NCI-H524 (cell line): ENCODE measurements at places on chromosomes 3 and 15.

- no peak for DNase-seq
Measured at GRCh38 chr3:76442374-76442915, 597.5 kb upstream of the ROBO2 start.

DNA sequence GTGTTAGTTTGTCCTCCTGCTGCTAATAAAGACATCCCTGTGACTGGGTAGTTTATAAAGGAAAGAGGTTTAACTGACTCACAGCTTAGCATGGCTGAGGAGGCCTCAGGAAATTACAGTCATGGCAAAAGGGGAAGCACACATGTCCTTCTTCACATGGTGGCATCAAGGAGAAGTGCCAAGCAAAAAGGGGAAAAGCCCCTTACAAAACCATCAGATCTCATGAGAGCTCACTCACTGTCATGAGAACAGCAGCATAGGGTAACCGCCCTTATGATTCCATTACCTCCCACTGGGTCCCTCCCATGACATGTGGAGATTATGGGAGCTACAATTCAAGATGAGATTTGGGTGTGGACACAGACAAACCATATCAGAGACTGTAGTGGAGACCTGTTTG lies 27.0 kb downstream of the TM2D3 start:
- DNase-seq = no peak

GRCh38 chr3:122146466-122146865 lies 37.0 kb upstream of the CASR start:
- DNase-seq = no peak

- peak; percentile 89 for DNase-seq
Measured at GRCh38 chr15:46460431-46461094, 825.7 kb downstream of the SQOR start.

DNA sequence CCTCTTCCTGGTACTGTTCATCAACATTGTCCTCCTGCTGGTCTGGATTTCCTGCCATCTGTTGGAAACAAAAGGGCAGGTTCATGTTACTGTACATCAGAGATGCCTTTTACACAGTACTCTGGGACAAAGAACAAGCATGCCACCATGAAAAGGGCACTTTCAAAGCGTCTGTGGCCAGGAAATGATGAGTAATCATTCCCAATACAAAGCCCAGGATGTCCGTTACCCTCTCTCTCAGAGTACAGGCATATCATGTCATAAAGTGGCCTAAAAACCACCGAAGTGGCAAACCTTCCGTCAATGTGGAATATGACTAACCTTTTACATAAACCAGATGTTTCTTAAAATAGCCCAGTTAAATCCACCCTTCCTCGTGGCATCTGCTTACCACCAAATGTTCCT lies 71.2 kb downstream of the GOLIM4 start:
- peak; percentile 90 for DNase-seq

GRCh38 chr3:123081718-123082369 lies 15.0 kb downstream of the PDIA5 start:
- DNase-seq = peak; percentile 91

DNA sequence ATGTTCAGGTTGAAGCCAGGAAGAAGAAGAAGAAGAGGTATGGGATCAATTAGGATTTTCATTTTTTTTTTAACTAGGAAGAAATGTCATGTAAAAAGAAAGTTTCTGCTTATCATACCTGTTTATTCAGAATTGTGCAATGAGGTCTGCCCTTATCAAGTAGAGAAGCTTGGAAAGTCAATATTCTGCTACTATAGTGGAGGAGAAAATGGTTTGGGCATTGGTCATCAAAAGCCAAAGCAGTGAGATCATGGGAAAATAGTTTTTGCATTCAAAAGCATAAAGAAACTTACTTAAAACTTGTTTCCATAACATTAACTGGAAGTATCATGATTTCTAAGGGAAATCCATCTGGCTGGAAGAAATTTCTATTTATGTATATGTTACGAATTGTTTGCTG lies 1239.2 kb downstream of the NSUN3 start:
- no peak for DNase-seq

- DNase-seq = no peak
Measured at GRCh38 chr15:100049936-100050876, 291.6 kb downstream of the ADAMTS17 start.

GRCh38 chr3:143170074-143170473 lies 50.5 kb downstream of the CHST2 start:
- no peak for DNase-seq

DNA sequence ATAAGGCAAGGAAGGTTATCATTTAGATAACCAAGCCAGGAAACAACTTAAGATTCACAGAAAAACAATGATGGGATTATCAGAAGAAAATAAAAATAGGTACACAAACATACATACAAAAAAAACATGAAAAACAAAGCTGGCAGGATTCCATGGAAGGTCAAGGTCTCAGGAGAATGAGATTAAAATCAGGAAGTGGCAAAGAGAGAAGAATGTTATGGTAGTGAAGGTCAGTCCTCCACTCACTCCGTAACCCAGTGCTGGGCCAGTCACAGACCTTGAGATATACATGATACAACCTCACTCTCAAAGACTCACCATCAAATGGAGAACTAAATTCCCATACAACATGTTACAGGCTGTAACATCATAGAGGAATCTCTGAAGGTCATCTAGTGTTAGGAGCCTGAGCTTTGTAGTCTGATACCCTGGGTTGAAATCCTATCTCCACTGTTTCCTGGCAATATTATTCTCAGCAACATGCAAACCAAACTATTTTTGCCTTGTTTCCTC lies 93.9 kb downstream of the CTNNB1 start:
- no peak for DNase-seq

DNA sequence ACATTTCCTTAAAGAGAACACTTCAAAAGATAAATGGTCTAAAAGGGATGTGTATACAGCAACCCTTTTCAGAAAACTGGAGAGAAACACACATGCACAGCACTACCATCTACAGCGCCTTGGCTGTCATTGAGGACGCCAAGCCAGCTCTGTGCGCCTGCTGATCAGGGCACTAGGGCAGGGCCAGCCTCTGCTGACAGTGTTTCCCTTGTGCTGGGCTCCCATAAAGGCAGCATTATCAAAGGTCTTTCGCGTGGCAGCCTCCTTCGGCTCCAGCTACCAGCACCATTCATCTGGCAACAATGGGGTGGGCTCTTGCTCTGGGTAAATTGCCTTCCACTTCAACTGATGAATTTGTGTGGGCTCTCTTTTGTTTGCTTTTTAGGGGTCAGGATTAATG lies 53.4 kb downstream of the LDHAL6B start:
- no peak for DNase-seq

DNA sequence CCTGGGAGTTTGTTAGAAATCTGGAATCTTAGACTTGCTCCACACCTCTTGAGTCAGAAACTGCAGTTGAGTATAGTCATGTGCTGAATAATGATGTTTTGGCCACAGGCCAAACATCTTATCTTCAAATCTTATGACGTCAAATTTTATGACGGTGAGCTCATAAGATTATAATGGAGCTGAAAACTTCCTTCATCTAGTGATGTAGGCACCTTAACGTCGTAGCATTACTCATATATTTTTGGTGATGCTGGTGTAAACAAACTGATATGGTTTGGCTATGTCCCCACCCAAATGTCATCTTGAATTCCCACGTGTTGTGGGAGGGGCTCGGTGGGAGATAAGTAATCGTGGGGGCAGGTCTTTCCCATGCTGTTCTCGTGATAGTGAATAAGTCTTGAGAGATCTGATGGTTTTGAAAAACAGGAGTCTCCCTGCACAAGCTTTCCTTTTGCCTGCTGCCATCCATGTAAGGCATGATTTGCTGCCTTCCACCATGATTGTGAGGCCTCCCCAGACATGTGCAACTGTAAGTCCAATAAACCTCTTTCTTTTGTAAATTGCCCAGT lies 268.0 kb upstream of the PROK2 start:
- DNase-seq = no peak

GRCh38 chr15:84886984-84887299 lies 2.5 kb downstream of the SLC28A1 start:
- DNase-seq = no peak

DNA sequence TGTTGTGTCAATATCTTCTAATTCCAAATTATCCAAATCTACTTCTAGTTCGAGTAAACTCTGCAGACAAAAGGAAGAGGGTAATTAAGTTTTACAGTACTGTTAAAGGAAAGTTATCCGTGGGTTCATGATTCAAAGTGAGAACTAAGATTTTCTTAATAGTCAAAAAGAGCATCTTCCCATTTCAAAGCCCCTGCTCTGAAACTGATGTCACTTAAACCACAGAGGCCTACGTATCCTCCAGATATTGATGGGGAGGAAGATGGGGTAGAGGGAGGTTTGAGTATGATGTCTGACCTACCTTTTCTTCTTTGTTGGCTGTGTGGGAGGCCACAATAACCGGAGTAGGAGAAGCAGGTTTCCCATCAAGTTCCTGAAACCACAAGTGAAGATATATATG lies 14.1 kb downstream of the MRPS22 start:
- DNase-seq = no peak

DNA sequence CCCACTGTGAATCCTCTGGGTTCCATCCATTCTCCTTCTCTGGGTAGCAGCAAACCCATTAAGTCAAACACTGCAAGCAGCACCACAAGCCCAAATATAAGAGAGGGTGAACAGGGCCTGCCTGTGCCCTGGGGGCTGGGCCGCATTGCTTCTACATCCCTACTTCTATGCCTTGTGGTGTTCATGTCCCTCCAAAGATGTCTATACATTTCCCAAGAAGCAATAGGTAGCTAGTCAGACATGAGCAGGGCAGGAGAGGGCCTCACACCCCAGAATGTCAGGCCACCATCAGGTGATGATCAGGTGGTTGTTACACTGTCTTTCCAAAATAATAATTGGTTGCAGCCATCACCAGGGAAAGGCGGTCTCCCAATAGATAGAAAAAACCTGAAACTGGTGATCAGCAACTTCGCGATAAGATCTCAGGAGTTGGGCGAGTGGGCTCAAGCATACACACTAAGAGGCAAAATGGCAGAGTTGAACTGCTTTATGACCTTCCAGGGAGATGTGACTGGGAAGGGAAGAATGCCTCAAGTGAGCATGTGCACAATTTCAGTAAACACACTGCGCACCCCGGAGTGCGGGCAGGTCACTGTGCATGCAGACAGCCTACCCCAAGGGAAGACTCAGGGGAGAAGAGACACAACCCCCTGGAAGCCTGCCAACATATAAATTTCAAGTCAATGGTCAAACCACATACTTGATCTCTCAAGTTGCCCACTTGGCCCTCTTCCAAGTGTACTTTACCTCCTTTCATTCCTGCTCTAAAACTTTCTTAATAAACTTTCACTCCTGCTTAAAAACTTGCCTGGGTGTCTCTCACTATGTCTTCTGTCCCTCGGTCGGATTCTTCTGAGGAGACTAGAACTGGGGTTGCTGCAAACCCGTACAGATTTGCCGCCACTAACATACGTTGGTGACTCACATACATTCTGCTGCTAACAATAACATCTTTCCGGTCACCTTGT lies 39.9 kb downstream of the KLF15 start:
- no peak for DNase-seq

DNA sequence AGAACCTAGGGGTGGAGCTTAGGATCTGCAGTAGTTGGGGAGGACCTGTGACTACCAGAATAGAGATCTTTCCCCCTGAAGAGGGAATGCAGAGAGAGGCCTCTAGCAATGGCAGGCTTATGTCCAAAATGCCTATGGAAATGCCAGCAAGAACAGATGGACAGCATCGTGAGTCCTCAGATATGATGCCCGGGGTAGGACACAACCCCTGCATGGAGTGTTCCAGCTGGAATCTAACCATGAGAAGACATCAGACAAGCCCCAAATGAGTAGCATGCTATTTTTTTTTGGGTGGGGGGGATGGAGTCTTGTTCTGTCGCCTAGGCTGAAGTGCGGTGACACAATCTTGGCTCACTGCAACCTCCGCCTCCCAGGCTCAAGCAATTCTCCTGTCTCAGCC lies 111.5 kb downstream of the ITPR1 start:
- DNase-seq = no peak

GRCh38 chr15:46386356-46386755 lies 751.5 kb downstream of the SQOR start:
- no peak for DNase-seq

DNA sequence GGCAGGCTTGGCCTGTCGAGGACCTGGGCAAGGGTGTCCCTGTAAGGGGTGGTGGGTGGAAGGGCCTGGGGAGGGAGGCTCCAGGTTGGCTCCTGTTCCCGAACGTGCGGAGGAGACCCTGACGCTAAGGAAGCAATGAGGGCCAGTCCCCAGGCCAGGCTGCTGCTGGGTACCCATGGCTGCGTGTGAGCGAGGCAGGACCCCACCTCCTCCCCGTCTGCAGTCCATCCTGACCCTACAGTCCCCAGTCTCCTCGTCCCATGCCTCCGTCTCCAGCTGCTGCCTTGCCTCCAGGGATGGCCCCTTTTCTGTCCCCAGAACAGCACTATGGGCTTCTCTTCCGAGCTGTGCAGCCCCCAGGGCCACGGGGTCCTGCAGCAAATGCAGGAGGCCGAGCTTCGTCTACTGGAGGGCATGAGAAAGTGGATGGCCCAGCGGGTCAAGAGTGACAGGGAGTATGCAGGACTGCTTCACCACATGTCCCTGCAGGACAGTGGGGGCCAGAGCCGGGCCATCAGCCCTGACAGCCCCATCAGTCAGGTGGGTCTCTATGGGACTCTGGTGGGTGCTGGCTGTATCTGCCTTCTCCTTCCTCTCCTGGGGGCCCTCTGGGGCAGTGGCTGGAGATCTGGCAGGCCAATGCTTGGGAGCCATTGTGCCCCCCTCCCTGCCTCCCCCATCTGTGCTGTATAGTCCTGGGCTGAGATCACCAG lies 571 bp downstream of the FES start:
- DNase-seq = no peak

DNA sequence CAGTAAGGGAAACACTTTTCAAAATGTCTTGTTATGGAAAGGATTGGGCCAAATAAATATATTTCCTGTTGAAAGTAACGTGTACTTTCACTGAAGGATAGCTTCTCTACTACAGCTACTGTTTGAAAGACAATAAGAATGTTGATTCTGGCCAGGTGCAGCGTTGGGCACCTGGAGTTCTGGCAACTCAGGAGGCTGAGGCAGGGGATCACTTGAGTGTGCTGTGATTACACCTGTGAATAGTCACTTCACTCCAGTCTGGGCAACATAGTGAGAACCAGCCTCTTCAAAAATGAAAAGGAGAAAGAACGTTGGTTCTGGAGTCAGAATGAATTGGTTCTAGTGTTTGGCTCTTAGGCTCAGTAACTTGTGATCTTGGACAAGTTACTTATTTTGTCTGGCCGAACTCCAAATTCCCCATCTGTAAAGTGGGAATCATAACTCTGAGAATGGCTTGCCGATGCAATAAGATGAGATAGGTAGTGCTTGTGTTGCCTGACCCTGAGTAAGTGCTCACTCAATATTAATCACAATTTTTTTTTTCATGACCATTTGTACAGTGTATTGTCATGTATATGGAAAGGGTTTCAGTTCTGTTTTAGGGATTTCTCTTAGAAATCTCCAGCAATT lies 310.8 kb downstream of the PTPRG start:
- DNase-seq = no peak
